NCI-H2029 (cell line): ENCODE measurements at places on chromosomes 3 and 15.

- DNase-seq: no peak
Measured at GRCh38 chr15:68315495-68316031, 38.0 kb downstream of the FEM1B start.

DNA sequence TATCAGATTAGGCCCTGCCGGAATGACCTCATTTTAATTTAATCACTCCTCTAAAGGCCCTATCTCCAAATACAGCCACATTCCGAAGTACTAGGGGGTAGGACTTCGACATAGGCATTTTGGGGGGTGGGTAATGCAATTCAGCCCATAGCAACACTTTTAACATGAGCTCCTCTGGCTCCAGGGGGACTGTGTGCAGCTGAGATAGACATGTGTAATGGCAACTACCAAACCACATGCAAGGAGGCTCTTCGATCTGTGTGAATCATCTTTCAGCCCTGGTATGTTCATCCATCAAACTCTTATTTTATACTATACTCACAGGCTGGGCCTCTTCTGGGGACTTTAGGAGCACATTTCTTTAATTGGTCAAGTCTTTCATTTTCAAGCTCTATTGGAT, 57.4 kb upstream of the PPARG start:
- no peak for DNase-seq

- DNase-seq: no peak
Measured at GRCh38 chr15:80462836-80463512, 58.8 kb downstream of the ARNT2 start.

DNA sequence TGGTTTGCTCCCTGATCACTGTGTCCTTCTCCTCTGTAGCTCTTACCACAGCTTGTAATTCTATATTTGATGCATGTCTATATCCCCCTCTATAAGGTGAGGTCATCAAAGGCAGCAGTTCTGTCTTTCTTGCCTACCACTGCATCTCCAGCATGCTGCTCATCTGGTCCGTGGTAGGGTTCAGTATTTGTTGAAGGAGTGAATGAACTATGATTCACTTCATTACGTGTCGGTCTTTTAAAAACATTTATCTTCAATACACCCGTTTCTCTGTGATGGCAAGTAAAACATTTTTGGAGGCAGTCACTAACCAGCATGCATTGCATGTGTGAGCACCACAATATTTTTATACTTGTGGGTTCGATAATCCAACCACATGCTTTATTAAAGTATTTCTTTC, 27.6 kb downstream of the CHST14 start:
- DNase-seq: no peak

- no peak for DNase-seq
Measured at GRCh38 chr15:89395461-89395871, 60.8 kb upstream of the POLG start.

- DNase-seq: no peak
Measured at GRCh38 chr3:152555666-152556291, 279.2 kb upstream of the P2RY1 start.

GRCh38 chr3:98855806-98856400, 45.6 kb downstream of the DCBLD2 start:
- DNase-seq: no peak

DNA sequence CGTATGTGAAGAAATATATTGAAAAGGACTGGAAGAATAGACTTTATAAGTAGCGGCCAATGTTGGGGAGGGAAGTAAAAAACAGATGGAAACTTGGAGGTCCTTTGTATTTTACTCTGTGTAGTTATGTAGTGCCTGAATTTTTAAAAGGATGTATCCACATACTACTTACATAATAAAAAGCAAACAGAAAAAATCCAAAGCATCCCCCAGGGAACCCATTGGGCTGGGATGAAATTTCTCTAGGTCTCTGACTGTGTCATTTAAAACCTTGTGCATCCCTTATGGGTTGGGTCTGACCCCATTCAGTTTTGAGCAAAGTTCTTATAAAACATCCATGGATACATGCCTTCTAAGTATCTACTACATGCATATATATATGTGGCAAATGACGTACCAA, 141.1 kb downstream of the NR1D2 start:
- no peak for DNase-seq

- no peak for DNase-seq
Measured at GRCh38 chr3:147359177-147360050, 46.9 kb downstream of the ZIC4 start.

- no peak for DNase-seq
Measured at GRCh38 chr3:30733209-30733608, 126.8 kb downstream of the TGFBR2 start.

- DNase-seq: no peak
Measured at GRCh38 chr3:71629711-71630110, 46.2 kb upstream of the FOXP1 start.

GRCh38 chr15:33912326-33912725, 56.0 kb upstream of the CHRM5 start:
- no peak for DNase-seq

DNA sequence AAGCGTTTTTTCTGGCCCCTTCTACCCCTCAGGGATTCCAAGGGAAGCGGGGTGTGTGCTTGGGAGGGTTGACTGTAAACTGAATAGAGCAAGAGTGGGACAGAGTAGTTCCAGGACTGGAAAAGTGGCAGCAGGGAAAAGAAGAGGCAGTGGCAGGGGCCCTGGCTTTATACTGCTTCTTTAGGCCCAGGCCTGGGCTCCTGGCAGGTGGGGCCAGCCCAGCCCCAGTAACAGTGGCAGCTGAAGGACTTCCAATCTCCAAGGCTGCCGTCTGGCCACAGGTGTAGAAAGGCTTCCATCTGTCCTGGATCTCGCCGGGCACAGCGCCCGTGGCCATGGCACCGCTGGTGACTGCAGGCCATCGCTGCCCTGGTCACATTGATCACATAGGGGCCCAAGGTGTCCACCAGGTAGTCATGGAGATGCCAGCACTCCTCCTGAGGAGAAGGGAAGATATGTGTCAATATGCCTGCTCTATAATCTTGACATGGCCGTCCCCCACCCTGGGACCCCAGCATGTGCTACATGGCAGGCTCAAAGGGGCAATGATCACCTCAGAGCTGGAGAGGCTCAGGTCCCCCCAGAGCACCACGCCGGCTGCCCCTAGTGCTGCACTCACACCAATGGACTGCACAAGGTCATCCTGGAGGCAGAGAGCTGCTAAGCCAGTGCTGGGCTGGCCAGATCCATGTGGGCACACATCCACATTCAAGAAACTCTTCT, 1.0 kb upstream of the IFRD2 start:
- DNase-seq: no peak

GRCh38 chr3:71843071-71843470, 58.1 kb upstream of the PROK2 start:
- no peak for DNase-seq

- peak; percentile 21 for DNase-seq
Measured at GRCh38 chr3:128486681-128487537, 6.1 kb downstream of the GATA2 start.

DNA sequence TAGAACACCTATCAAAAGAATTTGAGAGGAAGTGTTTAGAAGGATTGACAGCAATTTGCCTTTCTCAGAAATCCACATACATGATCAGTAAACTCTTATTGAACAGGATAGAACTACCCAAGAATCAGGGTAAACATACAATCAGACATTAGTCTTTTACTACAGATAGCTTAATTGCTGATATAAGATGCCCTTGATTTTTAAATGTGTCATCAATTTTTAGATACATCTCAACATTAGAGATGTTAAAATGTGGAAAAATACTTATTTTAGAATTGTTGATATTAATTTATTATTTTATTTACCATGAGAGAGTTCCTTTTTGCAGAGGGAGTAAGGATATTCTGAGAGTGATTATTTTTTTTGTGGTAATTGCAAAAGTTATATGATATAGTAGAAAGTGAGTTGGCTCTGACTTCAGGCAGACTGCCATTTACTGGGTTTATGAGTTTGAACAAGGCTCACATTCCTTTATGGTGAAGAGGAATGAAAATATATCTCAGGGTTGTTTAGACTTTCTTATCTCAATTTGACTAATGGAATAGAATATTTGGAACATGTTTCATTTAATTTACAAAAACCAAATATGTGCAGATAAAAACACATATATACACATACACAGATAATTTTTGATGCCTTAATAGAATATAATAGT, 302.8 kb upstream of the GOLIM4 start:
- DNase-seq: no peak

- no peak for DNase-seq
Measured at GRCh38 chr3:10474847-10475246, 30.5 kb downstream of the ATP2B2 start.

DNA sequence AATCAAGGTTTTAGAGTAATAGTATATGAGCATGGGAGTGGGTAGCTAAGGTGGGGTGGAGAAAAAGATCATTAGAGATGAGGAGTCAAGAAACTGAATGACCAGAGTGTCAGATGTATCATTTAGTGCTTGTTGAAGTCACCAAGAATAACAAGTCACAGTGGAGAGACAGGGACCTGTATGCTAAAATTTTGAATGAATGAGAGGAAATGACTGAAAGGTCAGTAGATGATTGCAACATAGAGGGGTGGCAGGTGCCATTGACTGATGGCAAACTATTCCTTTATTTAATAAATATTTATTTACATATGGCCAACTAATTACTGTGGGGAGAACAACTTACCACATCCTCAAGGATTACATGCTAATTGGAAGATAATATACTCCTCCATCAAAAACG, 75.0 kb upstream of the ANKRD28 start:
- no peak for DNase-seq

GRCh38 chr15:33126559-33127290, 67.8 kb downstream of the FMN1 start:
- DNase-seq: peak; percentile 78

- no peak for DNase-seq
Measured at GRCh38 chr3:152203652-152204051, 65.1 kb upstream of the MBNL1 start.

DNA sequence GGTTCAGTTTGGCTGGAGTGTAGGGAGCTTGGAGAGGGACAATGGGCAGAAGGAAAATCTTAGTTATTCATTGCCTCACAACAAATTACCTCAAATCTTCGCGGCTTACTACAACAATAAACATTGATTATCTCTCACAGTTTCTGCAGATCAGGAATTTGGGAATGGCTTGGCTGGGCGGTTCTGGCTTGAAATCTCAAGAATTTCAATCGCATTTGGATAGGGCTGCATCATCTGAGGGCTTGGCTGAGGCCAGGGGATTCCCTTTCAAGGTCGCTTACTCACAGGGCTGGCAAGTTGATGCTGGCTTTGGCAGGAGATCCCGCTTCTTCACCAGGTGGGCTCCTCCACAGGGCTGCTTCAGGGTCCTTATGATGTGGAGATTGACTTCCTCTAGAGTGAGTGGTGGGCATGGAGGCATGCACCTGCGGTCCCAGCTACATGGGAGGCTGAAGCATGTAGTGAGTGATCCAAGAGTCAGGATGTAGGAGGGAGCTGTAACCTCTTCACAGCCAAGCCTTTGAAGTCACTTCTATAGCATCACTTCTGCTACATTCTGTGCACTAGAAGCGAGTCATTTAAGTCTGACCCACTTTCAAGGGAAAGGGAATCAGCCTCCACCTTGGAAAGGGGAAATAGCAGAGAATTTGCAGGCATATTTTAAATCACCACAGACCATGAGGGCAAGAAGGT, 63.1 kb downstream of the CDC25A start:
- DNase-seq: no peak

DNA sequence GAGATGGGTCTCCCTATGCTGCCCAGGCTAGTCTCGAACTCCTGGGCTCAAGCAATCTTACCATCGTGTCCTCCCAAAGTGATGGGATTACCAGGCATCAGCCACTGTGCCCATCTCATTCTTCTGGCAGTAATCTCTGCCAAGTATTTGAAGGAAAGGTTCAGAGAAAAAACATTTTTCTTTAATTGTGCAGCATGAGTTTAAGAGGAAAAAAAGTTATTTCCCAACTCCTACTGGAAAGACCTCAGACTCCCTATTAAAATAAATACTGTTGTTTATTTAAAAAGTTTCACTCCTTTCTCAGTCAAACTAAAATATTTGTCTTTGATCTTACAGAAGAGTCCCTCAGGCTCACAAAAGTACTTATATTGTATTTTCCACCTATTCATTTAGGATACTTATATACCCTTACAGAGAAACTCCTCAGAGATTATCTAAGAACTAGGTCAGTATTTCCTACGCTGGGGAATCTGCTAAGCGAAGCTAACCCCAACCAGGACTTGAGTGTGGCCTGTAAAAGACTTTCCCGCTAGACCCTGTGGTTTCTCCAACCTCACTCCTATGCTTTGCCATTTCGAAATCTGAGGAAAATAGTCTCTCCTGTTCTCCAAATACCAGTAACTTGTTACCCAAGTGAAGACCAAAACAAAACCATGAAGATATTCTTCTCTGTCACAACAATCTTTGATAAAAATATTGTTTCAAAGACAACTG, 28.7 kb downstream of the WWTR1 start:
- DNase-seq: no peak

DNA sequence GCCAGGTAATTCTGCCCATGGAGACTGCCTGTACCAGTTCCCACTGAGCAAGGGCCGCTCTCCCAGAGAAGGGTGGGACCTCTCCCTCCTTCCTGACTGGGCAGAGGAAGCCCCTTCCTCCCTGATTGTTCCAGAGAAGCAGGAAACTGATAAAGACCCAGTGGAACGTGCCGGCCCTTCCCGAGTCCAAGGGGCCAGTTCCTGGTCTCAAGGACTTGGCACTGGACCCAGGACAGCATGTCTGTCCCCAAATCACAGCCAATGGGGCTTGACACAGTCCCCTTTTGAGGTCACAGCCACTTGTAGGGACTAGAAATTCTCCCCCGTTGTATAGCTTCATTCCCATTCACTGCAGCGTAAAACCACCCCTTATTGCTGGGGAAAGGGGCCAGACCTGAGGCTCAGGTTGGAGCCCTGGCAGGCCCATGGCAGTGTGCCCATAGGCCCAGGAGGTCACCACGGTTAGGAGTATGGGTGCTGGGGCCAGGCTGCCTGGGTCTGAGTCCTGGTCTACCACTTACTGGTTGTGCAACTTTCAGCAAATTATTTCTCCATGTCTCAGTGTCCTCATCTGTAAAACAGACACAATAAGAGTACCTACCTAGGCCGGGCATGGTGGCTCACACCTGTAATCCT, 18.1 kb downstream of the CSRNP1 start:
- no peak for DNase-seq

GRCh38 chr3:158095111-158095813, 11.0 kb downstream of the SHOX2 start:
- no peak for DNase-seq

- no peak for DNase-seq
Measured at GRCh38 chr3:126338790-126339288, 18.4 kb downstream of the KLF15 start.

DNA sequence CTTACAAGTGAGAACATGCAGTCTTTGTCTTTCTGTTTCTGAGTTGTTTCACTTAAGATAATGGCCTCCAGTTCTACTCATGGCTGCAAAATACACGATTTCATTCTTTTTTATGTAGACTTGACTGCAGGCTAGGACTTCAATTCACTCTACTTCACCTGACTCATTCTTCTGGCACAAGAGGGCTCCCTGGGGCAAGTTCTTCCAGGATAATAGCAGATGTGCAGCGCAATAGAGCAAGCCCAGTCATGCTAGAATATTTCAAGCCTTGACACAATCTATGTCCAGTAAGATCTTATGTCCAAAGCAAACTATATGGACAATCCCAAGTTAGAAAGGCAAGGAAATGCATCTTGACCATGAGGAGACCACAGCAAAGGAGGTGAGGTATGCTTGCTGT, 211.7 kb upstream of the GADL1 start:
- no peak for DNase-seq
